Activated CD4-positive, CD25-positive, alpha-beta regulatory T cell treated with anti-CD3 and anti-CD28 coated beads, Interleukin-2, amount 50 U/mL, for 24 hours (primary cell): ENCODE measurements at places on chromosomes 16 and 17.

DNA sequence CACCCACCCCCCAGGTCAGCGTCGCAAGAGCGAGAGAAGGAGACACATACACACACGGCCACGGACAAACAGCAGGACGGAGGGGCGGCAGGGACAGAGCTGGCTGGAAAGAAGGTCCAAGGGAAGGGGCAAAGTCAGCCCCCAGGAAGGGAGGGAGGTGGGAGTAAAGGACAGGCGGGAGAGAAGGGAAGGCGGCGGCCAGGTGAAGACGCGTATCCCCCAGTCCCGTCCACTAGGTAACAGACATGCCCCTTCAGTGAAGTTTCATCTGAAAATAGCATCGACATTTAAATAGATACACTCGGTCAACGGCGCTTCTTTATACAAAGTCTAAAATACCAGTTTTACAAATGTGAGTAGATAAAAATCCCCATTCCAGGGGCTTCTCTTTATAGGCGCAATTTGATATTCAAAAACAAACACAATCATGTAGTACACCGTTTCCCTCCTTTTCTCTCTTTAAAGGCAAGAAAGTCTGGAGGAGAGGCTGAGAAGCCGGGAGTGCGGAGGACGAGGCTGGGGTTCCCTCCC, 4.5 kb downstream of the CBX8 start:
- ATAC-seq, result no peak

DNA sequence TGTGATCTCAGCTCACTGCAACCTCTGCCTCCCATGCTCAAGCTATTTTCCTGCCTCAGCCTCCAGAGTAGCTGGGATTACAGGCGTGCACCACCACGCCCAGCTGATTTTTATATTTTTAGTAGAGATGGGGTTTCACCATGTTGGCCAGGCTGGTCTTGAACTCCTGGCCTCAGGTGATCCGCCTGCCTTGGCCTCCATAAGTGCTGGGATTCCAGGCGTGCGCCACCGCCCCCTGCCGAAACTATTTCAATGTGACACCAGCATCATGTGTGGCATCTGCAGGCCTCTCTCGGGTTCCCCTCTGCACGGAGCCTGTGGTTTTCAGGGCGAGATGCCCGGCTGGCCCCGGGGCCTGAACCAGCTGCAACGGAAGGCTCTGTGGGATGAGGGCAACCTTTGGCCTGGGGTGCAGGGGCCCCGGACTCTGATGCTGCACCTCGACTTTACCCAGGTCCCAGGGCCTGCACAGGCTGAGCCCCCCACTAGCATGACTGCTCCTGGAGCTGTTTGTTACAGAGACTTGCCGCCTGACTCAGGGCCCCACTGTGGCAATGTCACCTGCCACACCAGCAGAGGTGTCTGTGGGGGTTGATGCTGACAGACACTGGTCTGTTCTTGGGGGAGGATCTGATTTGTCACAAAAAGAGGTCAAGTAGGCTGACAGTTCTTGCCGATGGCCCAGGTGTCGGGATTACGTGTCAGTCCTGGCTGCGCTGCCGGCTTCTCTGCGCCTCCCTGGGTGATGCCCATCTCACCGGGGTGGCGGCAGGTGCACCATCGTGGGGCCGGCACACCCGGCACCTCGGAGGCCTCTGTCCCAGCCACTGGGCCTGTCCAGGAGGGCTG, 8.6 kb upstream of the TEX19 start:
- peak; percentile 34 for ATAC-seq

- ATAC-seq, result peak; percentile 67
Observed at GRCh38 chr16:29784901-29785500, 5.5 kb upstream of the KIF22 start.

- peak; percentile 75 for ATAC-seq
Observed at GRCh38 chr16:66516808-66517585, 32.9 kb downstream of the TK2 start.

DNA sequence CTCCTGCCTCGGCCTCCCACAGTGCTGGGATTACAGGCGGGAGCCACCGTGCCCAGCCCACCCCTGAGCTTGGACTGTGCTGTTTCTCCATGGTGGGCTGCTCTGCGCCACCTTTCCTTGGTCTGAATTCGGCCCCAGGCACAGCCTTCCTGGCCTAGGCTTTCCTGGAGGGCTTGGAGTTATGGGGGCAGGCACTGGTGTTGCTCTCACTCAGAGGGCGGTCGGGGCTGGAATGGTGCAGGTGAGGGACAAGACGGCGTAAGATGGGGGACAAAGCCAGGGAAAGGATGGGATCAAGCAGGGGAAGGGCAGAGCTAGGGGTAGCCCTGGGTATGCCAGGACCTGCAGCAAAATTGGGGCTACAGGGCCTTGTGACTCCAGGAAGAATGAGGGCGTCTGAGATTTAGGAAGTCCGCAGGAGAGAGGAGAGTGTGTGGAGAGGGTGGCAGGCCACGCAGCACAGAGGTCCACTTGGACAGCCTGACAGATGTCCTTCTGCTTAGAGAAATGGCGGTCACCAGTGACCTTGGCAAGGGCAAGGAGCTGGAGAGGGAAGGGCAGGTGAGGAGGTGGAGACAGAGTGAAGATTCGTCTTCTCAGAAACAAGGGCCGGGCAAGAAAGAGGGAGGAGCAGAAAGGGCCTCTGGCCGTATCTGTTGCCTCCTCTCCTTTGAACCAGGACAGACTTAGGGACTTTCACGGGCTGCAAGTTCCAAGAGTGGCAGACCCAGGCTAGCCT, 1.6 kb upstream of the ATP6V0C start:
- ATAC-seq, result no peak

GRCh38 chr16:85759631-85760419, 8.9 kb upstream of the C16orf74 start:
- no peak for ATAC-seq

DNA sequence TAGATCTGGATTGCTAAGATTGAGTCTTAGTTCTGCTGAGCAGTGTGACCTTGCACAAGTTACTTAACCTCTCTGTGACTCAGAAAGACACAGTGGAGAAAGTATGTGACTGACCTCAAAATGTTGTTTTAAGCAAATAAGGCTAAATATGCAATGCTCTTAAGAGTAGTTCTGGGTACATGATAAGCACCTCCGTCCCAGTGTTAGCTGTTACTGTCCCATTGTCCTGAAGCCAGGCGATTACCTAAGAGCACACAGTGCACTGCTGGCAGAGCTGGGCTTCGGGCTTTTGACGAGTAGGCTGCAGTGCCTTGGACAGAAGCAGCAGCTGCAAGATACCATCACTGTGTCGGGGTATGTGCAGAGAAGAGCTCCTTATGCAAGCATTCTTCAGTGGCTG, 32.7 kb upstream of the FOXF1 start:
- no peak for ATAC-seq

DNA sequence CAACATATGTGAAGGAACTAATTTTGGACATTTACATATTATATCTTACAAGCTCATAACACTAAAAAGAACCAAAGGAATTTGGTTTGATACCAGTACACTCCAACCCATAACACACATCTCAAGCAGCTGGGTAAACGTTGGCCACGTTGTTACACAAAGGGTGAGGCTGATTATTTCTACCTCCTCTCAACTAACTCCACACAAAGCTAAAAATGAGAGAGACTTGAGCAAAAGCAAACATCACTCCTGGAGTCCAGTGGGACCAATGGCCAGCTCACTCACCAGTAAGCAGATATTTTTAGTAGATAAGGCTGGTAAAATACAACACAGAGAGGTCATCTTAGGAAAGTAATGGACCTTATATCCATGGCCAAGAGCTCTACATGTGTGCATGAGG, 207.6 kb downstream of the MRTFB start:
- no peak for ATAC-seq

GRCh38 chr17:47776330-47777197, 43.5 kb downstream of the TBX21 start:
- peak; percentile 69 for ATAC-seq

DNA sequence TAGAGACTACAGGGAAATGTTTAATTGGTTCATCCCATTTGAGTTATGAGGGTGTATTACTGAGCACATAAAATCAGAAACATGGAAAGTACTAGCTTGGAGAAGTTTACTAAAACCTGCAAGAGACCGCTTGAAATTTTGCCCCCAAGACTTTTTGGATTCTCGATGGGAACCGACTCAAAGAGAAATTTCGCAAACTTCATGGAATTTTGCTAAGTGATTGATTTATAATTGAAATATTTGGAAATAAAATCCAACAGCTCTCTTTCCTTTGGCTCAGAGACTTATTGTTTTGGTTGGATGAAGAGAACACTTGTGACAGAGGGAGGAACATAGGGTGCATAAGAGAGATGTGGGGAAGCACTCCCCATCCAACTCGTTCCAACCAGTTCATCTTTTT, 574.4 kb downstream of the WWOX start:
- ATAC-seq, result no peak

- ATAC-seq, result no peak
Observed at GRCh38 chr17:47120521-47121095, 68.5 kb downstream of the CDC27 start.

GRCh38 chr17:75111777-75112335, 2.1 kb downstream of the ARMC7 start:
- ATAC-seq, result no peak

- ATAC-seq, result peak; percentile 41
Observed at GRCh38 chr17:57114085-57114673, 29.1 kb downstream of the AKAP1 start.

DNA sequence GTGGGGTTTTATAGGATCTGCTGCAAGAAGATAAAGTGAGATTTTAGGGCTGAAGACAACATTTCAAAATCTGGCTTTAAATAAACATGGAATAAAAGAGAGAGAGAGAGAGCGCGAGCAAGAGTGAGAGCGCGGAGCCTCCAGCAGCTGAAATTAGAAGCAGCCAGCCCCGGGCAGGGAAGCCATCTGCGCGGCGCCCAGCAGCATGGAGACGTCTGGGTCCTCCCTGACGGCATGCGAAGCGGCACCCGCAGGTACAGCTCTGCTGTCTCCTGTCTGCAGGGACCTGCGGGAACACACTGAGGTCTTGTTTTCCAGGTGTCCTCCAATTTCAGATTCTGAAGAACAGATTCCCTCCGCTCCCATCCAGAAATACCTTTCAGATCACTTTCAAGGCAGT, 7.9 kb upstream of the BAIAP2 start:
- no peak for ATAC-seq

DNA sequence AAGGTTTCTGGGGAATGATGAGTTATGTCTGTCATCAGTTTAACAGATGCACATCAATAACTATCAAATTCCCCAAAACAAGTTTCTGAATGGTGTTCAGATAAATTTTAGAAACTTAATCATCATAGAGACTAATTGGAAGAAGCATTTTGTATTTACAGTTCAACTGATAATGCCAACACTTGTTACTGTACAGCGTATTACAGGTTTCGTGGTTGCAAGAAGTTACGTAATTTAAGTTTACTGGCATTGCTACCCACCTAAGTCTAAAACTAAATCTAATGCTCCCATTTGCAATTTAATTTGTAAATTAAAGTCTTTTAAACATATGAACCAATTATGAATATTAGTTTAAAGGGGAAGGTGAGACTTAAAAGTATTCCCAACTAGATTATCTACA, 3.0 kb downstream of the SRSF1 start:
- ATAC-seq, result no peak

- ATAC-seq, result no peak
Observed at GRCh38 chr17:13153036-13153435, 135.2 kb upstream of the ELAC2 start.

GRCh38 chr17:17155568-17155967, 50.6 kb downstream of the PLD6 start:
- no peak for ATAC-seq

DNA sequence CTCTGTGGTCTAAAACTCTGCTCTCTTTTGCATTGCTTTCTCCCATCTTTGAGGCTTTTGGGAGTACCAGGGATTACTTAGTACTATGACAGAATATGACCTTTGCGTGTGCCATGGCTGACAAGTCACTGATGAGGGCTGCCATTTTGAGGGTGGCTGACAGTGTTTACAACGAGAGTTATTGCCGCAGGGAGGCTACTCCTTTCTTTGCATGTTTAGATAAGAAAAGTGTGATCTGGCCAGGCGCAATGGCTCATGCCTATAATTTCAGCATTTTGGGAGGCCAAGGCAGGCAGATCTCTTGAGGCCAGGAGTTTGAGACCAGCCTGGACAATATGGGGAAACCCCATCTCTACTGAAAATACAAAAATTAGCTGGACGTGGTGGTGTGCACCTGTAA, 77.5 kb downstream of the GSG1L start:
- no peak for ATAC-seq

GRCh38 chr17:79801156-79802038, 4.5 kb upstream of the CBX8 start:
- no peak for ATAC-seq

DNA sequence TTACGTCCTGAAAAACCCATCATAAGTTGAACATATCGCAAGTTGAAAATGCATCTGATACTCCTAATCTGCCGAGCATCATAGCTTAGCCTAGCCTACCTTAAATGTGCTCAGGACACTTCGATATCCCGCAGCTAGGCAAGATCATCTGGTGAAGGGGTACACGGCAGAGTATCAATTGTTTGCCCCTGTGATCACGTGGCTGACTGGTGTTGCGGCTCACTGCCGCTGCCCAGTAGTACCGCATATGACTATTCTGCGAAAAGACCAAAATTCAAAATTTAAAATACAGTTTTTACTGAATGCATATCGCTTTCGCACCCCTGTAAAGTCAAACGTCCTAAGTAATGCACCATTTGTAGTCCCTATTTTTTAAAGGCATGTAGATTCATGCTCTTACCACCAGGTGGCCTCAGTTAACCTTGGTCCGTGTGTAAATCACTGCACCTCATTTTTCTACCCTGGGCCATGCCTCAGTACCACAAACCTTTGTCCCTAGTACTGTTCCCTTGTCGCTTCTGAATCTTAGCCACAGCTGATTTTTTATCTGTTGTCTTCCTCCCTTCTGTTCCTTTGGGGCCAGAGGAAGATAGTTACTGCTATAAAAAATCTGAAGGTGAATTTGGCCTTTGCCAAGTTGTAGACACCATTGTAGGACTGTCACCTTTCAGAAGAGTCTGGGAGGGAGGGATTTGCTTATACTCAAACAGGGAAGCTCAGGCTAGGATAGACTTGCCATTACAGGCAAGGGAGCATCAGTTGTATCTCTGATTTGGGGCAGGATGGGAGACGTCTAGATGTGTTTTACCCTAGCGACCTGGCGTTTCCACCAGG, 34.4 kb downstream of the WWP2 start:
- ATAC-seq, result peak; percentile 56

DNA sequence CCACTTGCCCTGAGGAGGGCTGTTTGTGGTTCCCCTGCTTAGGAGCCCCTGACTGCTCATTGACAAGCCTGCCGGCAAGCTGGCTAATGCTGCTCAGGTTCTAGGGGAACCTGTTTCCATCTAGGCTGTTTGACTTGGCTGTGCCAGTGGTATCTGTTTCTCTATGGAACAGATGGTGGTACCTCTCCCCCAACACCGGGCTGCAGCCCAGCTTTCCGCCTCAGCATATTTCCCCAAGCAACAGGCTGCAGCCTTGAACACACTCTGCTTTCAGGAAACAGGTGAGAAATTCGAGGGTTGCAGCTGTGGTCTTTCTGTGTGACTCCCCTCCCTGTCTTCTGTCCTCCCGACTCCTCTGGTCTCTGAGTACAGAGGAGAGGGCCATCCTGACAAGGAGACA, 132.3 kb downstream of the TMEM132E start:
- no peak for ATAC-seq
